Upper lobe of right lung (tissue), 1 donor: ENCODE measurements at places on chromosomes 11 and 22.

DNA sequence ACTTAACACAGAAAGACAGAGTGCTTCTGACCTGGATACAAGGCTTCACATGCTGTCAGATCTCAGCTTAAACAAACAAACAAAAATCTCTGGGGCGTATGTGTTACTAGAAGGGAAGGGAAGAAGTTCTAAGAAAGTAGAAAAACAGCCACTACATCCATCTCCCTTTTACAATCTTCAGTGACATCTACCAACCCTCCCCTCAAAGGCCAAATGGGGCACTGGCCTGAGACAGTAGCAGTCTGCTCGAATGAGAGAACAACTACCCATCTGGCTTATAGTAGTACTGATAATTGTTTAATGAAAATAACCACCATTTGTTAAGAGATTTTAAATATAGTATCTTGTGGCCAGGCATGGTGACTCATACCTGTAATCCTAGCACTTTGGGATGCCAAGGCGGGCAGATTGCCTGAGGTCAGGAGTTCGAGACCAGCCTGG lies 29.4 kb downstream of the CCDC83 start:
- no peaks in the 10 kb centered on the region for H3K27me3 ChIP-seq
- H3K36me3 ChIP-seq = no peaks in the 10 kb centered on the region
- H3K27ac ChIP-seq = no peak overlapping the region
- no peaks in the 10 kb centered on the region for H3K4me1 ChIP-seq
- no peak overlapping the region for H3K4me3 ChIP-seq
- DNase-seq = no peak

DNA sequence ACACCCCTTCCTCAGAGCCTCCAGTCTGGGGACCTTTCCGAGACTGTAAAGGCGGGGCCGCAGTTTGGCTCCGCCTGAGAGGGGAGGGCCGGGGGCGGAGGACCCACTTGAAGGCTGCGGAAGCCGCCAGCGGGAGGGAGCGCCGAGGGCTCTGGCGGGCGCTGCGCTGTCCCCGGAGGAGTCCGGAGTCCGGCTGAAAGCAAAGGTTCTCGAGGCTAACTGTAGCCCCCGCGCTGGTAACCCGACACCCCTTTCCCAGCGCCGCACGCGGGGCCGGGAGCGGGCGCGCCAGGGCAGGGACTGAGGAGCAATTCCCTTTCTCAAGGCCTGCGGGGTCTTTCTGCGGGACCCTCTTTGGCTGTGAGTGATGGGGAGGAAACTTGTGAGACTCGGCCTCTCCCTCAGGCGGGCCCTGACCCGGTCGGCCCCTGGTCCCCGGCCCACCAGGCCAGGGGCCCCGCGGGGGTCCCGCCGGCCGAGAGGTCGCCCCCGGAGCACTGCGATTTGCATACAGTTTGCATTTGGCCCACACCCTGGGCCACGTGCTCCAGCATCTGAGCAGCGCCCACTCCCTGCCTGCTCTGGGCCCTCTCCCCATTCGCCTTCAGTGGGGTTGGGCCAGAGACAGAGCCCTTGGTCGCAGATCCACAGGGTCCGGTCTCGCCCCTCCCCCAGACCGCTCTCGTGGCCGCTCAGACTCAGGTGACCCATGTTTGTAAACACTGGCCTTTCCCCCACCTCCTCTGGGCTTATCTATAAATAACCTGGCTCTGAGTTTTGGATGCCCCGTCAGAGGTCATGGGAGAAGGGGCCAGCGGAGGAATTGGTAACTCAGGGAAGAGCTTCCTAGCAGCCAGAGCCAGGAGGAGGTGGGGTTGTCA lies 519 bp upstream of the ART5 start:
- peak; percentile 92 for DNase-seq
- H3K27ac ChIP-seq = peak overlapping the region; percentile 42
- no peaks in the 10 kb centered on the region for H3K36me3 ChIP-seq
- H3K4me1 ChIP-seq = peaks cover 10% of the 10 kb centered on the region

DNA sequence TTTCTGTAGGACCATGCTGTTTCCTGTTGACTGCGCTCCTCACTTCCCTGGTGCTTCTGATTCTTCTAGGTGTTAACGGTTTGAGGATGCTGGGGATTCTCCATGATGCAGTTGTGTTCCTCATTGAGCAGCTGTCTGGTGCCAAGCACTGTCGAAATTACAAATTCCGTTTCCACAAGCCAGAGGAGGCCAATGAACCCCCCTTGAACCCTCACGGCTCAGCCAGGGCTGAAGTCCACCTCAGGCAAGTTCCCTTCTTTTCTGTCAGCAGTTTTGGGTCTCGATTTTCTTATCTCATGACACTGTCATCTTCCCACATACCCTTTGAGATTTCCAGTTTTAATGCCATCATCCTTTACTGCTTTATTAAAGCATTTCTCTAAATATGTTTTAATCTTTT lies 7.7 kb upstream of the TTC36 start:
- H3K36me3 ChIP-seq = peaks cover 85% of the 10 kb centered on the region
- no peak overlapping the region for H3K4me3 ChIP-seq
- H3K4me1 ChIP-seq = no peaks in the 10 kb centered on the region
- H3K27me3 ChIP-seq = no peaks in the 10 kb centered on the region

- no peak for DNase-seq
- no peaks in the 10 kb centered on the region for H3K4me1 ChIP-seq
- H3K36me3 ChIP-seq = no peaks in the 10 kb centered on the region
- H3K27ac ChIP-seq = no peak overlapping the region
These were observed 422.5 kb downstream of the TMEM135 start for GRCh38 chr11:87460279-87460678.

GRCh38 chr11:61542024-61542461 lies 33.5 kb downstream of the LRRC10B start:
- H3K4me1 ChIP-seq = no peaks in the 10 kb centered on the region
- H3K27ac ChIP-seq = no peak overlapping the region
- H3K27me3 ChIP-seq = no peaks in the 10 kb centered on the region

GRCh38 chr22:35517207-35517606 lies 23.4 kb upstream of the RASD2 start:
- H3K4me3 ChIP-seq = no peak overlapping the region
- H3K27me3 ChIP-seq = peaks cover 14% of the 10 kb centered on the region
- no peaks in the 10 kb centered on the region for H3K36me3 ChIP-seq
- no peak for DNase-seq
- no peaks in the 10 kb centered on the region for H3K4me1 ChIP-seq

- H3K27me3 ChIP-seq = no peaks in the 10 kb centered on the region
- no peak overlapping the region for H3K4me3 ChIP-seq
- H3K36me3 ChIP-seq = no peaks in the 10 kb centered on the region
- H3K4me1 ChIP-seq = peaks cover 21% of the 10 kb centered on the region
These were observed 39.7 kb upstream of the MICAL2 start for GRCh38 chr11:12070446-12071267.

- H3K27me3 ChIP-seq = no peaks in the 10 kb centered on the region
- no peak overlapping the region for H3K4me3 ChIP-seq
- no peaks in the 10 kb centered on the region for H3K36me3 ChIP-seq
- no peak for DNase-seq
- H3K27ac ChIP-seq = no peak overlapping the region
These were observed 2.9 kb downstream of the MYO7A start for GRCh38 chr11:77130763-77131513.

DNA sequence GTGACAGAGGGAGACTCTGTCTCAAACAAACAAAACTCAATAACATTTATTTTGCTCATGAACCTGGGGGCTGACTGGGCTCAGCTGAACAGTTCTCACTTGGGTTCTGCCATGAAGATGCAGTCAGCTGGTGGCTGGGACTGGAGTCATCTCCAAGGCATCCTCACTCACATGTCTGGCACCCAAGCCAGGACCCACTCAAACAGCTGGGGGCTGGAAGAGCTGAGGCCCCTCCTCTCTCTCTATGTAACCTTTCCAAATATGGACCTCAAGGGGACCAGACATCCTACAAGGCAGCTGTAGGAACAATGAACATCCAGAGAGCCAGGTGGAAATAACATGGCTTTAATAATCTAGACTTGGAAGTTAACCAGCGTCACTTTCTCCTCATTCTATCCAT lies 16.8 kb downstream of the HSPA8 start:
- H3K4me1 ChIP-seq = no peaks in the 10 kb centered on the region
- no peak overlapping the region for H3K4me3 ChIP-seq
- no peak overlapping the region for H3K27ac ChIP-seq
- H3K27me3 ChIP-seq = no peaks in the 10 kb centered on the region

DNA sequence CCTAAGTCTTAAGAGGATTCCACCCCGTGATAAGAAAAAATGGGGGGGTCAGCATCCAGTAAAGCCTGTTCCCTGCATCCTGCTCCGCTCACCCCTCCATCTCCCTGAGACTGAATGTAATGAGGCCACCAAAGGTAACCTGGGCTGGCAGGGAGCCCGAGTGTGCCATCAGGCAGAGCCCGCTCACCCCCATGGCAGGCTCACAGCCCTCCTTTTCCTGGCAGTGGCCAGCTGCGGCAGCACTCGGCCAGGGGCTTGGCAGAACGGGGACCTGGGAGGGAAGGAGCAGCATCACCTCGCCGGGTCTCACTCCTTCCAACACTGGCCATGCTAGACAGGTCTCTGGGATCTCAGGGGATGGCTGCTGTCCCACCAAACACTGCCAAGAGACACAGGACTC lies 64.4 kb downstream of the PRDM11 start:
- H3K36me3 ChIP-seq = peaks cover 9% of the 10 kb centered on the region
- peaks cover 18% of the 10 kb centered on the region for H3K4me1 ChIP-seq
- no peak overlapping the region for H3K4me3 ChIP-seq
- H3K27ac ChIP-seq = peak overlapping the region; percentile 81
- DNase-seq = no peak
- no peaks in the 10 kb centered on the region for H3K27me3 ChIP-seq

DNA sequence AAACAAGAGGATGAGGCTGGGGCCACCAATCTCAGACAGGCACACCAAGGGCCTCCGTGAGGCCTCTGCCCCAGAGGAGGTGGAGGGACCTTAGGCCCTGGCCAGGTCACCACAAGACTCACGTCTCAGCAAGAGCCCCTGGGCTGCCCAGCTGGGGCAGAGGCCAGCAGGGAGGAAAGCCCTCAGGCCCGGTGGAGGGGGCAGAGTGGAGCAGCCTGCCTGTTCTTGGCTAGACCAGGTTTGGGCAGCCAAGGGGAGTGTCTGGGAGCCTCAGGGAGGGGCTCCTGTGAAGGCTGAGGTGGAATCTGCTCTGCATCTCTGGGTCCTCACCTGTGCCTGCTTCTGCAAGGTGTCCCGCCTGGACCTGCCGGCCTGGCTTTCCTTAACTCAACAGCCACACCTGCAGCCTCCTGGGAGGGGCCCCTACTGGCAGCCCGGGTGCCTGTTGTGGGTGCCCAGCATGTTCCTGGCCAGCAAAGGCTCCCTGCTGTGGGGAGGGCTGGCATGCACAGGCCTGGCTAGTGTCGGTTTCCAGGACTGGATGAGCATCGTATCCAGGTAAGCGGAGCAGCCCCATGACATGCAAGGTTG lies 11.9 kb downstream of the TTLL12 start:
- no peaks in the 10 kb centered on the region for H3K27me3 ChIP-seq
- H3K27ac ChIP-seq = no peak overlapping the region
- H3K4me1 ChIP-seq = no peaks in the 10 kb centered on the region
- H3K36me3 ChIP-seq = peaks cover 61% of the 10 kb centered on the region
- H3K4me3 ChIP-seq = no peak overlapping the region
- DNase-seq = no peak

GRCh38 chr11:114291381-114291780 lies 4.8 kb upstream of the NNMT start:
- DNase-seq = no peak
- peaks cover 35% of the 10 kb centered on the region for H3K4me1 ChIP-seq
- H3K27me3 ChIP-seq = no peaks in the 10 kb centered on the region
- peak overlapping the region; percentile 66 for H3K27ac ChIP-seq
- H3K4me3 ChIP-seq = peak overlapping the region; percentile 36
- no peaks in the 10 kb centered on the region for H3K36me3 ChIP-seq

DNA sequence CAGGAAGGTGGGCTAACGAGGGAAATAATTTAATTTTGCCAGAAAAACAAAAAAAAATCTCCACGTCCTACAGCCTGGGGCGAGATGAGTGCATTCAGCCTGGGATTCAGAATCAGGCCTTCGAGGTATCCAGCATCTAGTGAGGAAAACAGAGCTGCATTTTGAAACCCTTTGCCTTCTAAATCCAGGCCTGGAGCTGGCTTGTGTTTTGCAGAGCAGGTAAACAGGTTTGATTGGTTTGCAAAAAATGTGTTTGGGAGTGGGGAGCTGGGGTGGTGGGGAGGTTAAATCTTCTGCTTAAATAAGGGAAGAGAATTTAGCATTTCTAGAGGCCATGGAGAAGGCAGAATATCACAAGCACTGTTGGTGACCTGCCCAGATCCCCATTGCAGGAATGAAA lies 29.7 kb upstream of the RASD2 start:
- no peak for DNase-seq
- no peak overlapping the region for H3K4me3 ChIP-seq
- no peaks in the 10 kb centered on the region for H3K4me1 ChIP-seq
- no peak overlapping the region for H3K27ac ChIP-seq

DNA sequence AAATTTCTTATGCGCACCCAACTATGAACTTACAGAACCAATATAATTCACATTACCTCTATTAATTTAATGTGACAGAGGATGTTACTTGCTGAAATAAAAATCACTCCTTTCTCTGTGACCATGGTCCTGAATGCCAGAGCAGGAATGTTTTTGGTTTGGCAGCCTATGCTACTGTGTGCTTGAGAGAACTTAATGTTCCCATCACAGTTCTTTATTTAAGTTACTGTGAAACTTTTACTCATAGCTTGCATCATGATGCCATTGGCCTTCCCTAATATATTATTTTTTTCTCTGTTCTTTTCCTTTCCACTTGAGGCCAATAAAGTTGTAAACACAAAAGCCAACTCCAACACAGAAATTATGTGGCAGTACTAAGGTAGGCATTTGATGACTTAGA lies 142.2 kb downstream of the FAM76B start:
- H3K4me3 ChIP-seq = no peak overlapping the region
- H3K27ac ChIP-seq = peak overlapping the region; percentile 39
- H3K36me3 ChIP-seq = no peaks in the 10 kb centered on the region
- no peak for DNase-seq

- no peaks in the 10 kb centered on the region for H3K36me3 ChIP-seq
- DNase-seq = no peak
- peak overlapping the region; percentile 98 for H3K27ac ChIP-seq
These were observed 32.3 kb downstream of the PISD start for GRCh38 chr22:31629741-31630184.

DNA sequence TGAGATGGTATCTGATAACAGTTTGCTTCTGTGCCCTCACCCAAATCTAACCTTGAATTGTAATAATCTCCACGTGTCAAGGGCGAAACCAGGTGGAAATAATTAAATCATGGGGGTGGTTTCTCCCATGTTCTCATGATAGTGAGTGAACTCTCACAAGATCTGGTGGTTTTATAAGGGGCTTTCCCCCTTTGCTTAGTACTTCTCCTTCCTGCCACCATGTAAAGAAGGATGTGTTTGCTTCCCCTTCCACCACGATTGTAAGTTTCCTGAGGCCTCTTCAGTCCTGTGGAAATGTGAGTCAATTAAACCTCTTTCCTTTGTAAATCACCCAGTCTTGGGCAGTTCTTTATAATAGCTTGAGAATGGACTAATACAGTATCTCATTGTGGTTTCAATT lies 8.5 kb upstream of the OVCH2 start:
- H3K27me3 ChIP-seq = no peaks in the 10 kb centered on the region
- no peak for DNase-seq
- no peak overlapping the region for H3K4me3 ChIP-seq
- H3K4me1 ChIP-seq = no peaks in the 10 kb centered on the region
- no peaks in the 10 kb centered on the region for H3K36me3 ChIP-seq
